Effector memory CD4-positive, alpha-beta T cell (primary cell): ENCODE measurements at places on chromosomes 12 and 14.

DNA sequence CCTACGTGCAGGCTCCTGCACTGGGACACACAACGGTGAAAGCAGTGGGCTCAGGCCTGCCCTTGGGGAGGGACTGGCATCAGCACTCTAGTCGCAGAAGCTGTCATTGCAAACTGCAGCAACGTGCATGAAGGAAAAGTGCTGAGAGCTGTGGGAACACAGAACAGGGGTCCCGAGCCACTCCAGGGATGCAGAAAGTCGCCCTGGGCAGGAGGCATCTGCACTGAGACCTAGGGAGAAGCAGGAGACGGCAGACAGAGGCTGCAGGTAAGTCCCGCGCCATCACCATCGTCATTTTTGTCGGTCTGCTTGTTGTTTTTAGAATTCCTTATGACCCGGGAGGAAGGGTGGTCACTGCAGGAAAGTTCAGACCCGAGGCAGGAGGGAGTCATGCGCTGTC, 21.6 kb upstream of the RIMBP2 start:
- DNase-seq: no peak

GRCh38 chr12:51056242-51056641, 8.1 kb downstream of the LETMD1 start:
- DNase-seq: no peak

DNA sequence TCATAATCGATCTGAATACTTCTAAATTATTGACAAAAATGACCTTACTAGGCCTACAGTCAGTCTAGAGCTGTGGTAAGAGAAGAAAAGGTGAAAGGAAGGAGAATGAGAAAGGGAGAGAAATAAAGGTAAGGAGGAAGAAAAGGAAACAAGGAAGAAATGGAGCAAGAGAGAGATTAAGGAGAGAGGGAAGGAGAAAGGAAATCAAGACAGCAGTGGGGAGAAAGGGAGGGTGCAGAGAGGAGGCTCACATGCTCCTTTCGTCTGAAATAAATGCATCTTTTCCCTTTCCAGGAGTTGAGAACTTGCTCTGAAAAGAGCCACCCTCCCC, 3.7 kb downstream of the RNASE9 start:
- no peak for DNase-seq

- no peak for DNase-seq
Measured at GRCh38 chr14:71720978-71721624, 211.1 kb upstream of the RGS6 start.
